ENCODE measurements at places on chromosomes 3 and 15.

DNA sequence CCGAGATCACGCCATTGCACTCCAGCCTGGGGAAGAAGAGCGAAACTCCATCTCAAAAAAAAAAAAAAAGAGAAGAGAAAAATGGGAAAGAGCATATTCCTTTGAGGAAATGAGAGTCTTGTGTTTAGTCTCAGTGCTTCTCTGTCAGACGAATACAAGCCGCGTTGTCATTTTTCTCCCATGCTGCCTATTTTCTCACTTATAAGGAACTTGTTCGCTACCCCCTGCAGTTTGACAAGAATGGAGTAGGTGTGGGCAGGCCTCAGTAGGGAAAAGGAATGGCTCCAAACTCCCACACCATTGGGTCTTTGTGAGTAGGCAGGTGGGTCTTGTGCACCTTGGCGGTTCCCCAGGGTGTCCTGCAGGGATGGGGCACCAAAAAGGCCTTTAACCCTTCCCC is 6.5 kb downstream of the GPR160 start:
- DNase-seq, result no peak

- peak; percentile 83 for DNase-seq
Measured at GRCh38 chr3:170037463-170038433, at the start of gene GPR160. Gene GPR160, plus strand, starts transcription at chr3:170037995. Its CDS starts 45,978 bp downstream, at chr3:170083973.

GRCh38 chr3:42498791-42499477 is 3.5 kb upstream of the VIPR1 start:
- no peak for DNase-seq

- no peak for DNase-seq
Measured at GRCh38 chr3:177676947-177677587, 479.8 kb upstream of the TBL1XR1 start.

GRCh38 chr3:14810801-14811661 is 7.7 kb upstream of the FGD5 start:
- no peak for DNase-seq

GRCh38 chr15:63803106-63803886 is 30.5 kb downstream of the HERC1 start:
- DNase-seq, result no peak

- DNase-seq, result no peak
Measured at GRCh38 chr15:76105911-76106310, 46.1 kb downstream of the TMEM266 start.

- DNase-seq, result peak; percentile 37
Measured at GRCh38 chr3:6799264-6799915, 61.5 kb upstream of the GRM7 start.

- no peak for DNase-seq
Measured at GRCh38 chr15:42576040-42576594, 711 bp downstream of the STARD9 start.

DNA sequence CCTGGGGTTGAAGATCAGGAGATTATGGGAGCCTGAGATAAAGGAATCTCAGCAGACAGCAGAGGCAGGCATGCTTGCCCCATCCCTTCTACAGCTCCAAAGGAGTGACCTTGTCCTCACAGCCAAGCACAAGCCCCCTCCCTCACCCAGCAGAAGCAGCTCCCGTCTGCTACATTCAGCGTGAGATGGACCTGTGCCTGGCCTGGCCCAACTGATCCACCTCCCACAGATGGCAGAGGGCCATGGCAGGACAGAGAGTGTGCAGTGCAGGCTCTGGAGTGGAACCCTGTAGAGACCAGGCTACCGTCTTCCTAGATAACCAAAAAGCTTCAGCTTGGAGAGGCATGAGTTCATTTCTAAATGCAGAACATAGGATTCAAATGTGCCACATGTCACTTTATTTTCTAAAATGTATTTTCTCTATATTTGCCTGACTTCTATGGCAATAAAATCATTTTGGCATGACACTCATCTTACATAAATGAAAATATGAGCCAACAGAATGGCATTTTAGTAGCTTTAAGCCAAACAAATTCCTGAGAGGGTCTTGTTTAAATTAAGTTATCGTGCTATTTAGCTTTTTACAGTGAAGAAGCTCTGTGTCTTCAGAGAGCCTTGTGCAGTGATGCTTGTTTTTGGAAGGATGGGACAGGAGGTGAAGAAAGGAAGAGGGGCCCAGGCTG is 43.7 kb downstream of the SLC12A8 start:
- no peak for DNase-seq

- no peak for DNase-seq
Measured at GRCh38 chr3:122024800-122025199, 2.8 kb upstream of the ILDR1 start.

- no peak for DNase-seq
Measured at GRCh38 chr15:99929266-99929665, 196.0 kb upstream of the LYSMD4 start.
